Mesothelial cell of epicardium (in vitro differentiated cells): ENCODE measurements at places on chromosomes 3 and 15. TPM values are rescaled to one million over a fixed set of nuclear protein-coding genes. Genes with fewer than 3 reads are reported as not detected.

Gene CNTN4
- total RNA-seq, result 67.0 to 73.8 TPM (median 68.9 TPM) in 3 replicates

Gene GOLGA8G
- not detected in 3 replicates for total RNA-seq

Gene TMEM45A
- total RNA-seq, result 20.8 to 25.7 TPM (median 24.0 TPM) in 3 replicates

Gene ST8SIA2
- 10.8 to 12.1 TPM (median 11.6 TPM) in 3 replicates for total RNA-seq

GRCh38 chr3:171842864-171843518 lies at the start of gene TMEM212:
TSS of gene TMEM212 (plus strand) at chr3:171843349. CDS start at chr3:171843384, 35 bp downstream.
- no peak for DNase-seq

DNA sequence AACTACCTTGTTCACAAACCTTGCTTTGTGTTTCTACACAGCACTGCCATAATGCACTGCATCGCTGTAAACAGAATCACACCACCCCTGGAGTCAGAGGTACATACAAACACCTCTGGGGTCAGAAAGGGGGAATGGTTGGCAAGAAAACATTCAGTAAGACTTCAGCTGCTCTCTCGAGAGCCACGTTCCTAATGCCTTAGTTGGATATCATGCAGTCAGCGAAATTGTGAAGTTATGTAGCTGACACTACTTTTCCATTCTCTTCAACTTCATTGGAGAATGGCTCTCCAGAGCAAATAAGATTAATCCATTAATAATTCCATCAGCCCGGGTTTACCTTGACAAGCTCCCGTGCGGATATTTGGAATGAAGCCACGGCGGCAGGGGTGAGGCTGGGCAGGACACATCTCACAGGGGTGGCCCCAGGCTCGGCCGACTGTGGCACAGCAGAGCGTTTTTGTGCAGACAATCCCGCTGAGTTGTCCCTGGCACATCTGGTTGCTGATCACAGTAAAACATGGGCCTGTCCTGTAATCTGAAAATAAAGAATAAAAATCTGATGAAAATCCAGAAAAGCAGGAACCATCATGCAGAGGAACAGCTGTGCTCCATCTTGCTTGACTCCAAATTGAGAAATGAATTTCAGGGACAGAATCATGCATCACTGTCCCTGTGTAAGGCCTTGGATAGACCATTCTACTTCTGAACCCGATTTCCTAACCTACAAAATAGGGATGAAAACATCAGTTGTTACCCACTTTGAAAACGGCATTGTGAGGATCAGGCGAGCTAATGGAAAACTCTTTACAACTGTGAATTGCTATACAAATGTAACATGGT lies 108.0 kb downstream of the FBN1 start:
- no peak for DNase-seq

- DNase-seq, result no peak
These were observed 2.8 kb downstream of the FES start for GRCh38 chr15:90887037-90887481.

- DNase-seq, result no peak
These were observed 53.0 kb downstream of the NR1I2 start for GRCh38 chr3:119834754-119835370.

DNA sequence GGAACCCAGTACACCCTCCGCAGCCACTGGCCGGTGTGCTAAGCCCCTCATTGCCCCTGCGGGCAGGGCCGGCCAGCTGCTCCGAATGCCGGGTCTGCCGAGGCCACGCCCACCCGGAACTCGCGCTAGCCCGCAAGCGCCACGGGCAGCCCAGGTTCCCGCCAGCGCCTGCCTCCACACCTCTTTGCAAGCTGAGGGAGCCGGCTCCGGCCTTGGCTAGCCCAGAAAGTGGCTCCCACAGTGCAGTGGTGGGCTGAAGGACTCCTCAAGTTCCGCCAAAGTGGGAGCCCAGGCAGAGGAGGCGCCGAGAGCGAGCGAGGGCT lies 81.4 kb upstream of the BCHE start:
- DNase-seq, result no peak

GRCh38 chr3:39383045-39383880 lies at the start of gene SLC25A38:
TSS of gene SLC25A38 (plus strand) at chr3:39383370. CDS start at chr3:39383725, 355 bp downstream.
- peak; percentile 43 for DNase-seq

- DNase-seq, result no peak
These were observed 235.0 kb downstream of the SLC9A9 start for GRCh38 chr3:143613226-143613625.

- no peak for DNase-seq
These were observed 271.5 kb downstream of the SLC9A9 start for GRCh38 chr3:143576568-143577270.

DNA sequence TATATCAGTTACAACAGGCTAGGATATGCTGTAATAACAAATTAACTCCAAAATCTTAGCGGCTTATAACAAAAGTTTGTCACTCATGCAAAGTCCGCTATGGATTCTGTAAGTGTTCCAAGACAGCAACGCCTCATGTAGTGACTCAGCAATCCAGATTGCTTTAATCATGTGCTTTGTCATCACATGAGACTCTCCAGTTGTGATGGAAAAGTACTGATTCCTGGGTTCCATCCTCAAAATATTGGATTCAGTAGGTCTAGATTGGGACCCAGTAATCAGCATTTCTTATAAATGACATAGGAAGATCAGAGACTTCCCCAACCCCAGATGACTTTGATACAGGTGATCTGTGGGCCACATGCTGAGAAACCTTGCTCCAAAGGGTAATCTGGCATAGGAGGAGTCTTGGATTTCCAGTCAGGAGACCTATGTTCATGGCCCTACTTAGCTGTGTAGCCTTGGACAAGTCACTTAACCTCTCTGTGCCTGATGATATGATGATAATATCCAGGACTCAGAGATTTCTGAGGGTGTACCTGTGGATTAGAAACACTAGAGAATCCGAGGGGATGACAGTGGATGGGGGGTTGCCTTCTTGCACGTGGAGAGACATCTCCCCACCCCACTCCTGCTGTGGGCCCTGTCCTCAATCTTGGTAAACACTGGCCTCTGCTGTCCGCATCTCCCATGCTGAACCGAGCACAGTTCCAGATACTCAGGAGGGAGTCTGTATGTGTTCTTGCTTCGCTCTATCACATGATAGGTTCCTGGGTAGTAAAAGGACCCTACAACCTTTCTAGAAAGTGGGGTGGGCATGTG lies 65.5 kb downstream of the CORO2B start:
- DNase-seq, result peak; percentile 28
